ENCODE measurements at places on chromosomes 2 and 18.

DNA sequence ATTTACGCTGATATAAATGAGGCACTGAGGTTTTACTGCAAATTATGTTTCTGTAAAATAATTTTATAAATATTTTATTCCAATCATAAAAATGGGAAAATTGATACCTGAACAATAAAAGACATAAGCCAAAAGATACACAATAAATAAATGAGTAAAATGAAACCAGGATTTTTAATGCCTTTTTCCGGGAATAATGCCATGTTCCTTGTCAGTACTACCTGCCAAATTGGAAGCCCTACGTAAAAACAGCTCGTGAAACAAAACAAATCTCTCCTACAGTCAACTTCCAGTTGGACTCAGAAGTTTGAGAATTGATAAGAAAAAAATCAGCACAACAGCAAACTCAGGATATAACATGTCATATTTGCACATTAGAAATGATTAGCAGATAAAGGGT is 18.0 kb downstream of the GALNT3 start:
- no peak for DNase-seq

DNA sequence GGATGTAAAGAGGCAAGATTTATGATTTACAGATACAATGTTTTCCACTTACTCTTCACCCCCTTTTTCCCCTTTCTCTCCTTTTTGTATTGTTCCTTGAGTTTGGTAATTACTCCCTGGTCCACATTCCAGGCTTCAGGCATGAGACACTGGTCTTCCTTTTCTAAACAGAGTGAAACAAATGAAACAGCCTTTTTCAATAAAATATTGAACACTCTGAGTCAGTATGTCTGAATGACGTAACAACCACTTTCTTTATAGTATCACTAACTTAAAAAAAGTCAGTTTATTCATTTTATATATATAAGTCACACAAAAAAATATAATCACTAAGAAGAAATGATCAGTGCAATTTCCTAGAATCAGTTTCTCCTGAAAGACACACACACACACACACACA is 79.7 kb downstream of the STRN start:
- DNase-seq, result no peak

DNA sequence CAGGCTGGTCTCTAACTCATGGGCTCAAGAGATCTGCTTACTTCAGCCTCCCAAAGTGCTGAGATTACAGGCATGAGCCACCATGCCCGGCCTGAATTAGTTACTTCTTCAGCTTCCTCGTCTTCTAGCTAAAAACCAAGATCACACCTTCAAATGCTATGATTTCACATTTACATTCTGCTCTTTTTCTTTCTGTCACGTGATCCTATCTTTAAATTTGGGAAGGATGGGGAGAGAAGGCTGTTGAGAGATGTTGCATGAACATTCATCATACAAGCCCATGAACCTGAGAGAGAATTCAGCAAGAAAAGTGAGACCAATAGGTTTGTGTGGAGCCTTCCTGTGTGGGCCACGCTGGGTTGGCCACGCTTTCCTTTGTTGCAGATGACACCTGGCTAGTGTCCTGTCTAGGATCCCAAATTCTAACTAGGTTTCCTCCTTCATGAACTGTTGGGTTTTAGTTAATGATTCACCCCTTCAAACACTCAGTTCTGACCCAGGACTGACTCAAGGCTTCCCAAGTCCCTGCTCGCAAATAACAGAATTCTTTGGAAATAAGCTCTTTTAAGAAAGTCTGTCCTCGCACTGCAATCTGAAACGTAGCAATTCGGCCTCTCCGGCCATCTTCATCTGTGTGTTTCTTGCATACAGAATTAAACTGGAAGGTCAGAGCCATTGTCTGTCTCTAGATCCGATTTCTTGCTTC is 57.3 kb upstream of the CREB1 start:
- DNase-seq, result no peak

DNA sequence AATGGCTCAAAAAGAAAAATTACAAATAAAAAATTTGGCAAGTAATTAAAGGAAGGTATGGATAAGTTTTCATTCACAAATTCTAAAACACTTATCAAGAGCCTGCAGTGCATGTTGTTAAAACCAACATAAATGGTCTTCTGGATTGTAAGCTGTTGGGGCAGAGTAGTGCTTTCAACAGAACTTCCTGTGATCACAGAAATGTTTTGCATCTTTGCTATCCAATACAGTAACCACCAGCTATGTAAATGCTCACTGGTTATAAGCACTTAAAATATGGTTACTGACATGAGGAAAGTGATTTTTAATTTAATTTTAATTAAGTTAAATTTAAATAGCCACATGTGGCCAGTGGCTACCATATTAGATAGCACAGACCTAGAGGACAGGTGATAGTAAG is 133.1 kb downstream of the NBAS start:
- DNase-seq, result no peak

- DNase-seq, result no peak
Observed at GRCh38 chr18:59961070-59961469, 61.3 kb downstream of the PMAIP1 start.

GRCh38 chr18:76453057-76453561 is 41.9 kb downstream of the ZNF516 start:
- no peak for DNase-seq

GRCh38 chr2:73418343-73418742 is 32.7 kb downstream of the ALMS1 start:
- no peak for DNase-seq

- DNase-seq, result peak; percentile 86
Observed at GRCh38 chr2:218063486-218063885, 5.6 kb upstream of the RUFY4 start.

- no peak for DNase-seq
Observed at GRCh38 chr2:165699946-165700345, 94.1 kb downstream of the GALNT3 start.

DNA sequence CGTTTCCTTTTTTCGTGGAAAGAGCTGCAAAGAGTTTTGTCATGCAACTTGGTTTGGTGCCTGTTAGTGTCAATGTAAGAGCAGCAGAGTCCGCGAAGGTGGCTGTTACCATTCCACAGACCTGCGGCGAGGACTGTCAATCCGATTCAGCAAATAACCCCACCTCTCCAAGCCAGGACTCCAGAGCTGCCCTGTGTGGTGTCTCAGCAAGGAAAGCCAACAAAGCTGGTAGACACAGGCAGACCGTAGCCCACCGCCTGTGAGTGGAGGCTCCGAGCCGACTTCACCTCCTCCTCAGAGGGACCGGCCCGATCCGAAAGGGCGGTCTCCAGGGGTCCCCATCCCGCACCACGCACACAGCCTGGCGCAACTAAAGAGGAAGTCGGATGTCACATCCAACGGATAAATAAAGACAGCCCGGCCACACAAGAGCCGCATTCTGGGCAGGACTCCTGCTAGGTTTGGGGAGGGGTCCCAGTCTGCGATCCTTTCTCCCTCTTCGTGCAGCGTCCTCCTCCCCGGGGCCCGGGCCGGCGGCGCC is 819 bp downstream of the ANKRD44 start:
- DNase-seq, result peak; percentile 51

DNA sequence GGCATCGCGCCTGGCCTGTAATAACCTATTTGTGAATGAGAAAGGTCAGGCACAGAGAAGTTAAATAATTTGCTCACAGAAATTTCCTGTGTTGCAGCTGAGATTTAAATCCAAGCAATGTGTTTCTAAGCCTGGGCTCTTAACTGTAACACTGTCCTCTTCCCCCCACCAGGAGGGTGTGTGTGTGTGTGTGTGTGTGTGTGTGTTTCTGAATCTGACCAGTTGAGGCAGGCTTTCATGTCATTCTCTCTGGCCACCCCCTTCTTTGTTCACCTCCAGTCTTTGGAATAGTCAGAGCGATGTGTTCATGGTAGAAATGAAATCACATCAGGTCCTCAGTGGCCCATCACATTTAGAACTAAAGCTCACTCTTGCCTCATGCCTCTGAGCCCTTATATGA is 81.2 kb downstream of the NEDD4L start:
- DNase-seq, result no peak

GRCh38 chr2:127080226-127080937 is 26.6 kb downstream of the BIN1 start:
- no peak for DNase-seq

- no peak for DNase-seq
Observed at GRCh38 chr2:44805401-44806235, 135.9 kb upstream of the SIX3 start.

DNA sequence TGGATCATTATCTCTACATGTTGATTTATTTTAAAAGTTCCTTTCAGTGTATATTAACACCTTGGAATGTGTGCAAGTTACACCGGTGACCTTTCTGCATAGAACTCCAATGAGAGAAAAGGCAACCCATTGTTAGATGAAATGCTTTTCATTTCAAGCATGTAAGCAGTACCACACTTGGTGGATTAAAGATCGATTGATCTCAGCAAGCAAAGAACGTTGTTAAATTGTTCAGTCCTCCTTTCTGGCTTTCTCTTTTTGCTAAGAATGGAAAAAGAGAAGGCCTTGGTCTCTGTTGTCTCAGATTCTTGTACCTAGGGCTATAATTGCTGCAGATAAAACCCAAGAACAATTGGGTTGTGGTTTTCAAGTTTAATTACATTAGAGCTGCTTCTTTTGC is 843.0 kb downstream of the DPP10 start:
- DNase-seq, result no peak

DNA sequence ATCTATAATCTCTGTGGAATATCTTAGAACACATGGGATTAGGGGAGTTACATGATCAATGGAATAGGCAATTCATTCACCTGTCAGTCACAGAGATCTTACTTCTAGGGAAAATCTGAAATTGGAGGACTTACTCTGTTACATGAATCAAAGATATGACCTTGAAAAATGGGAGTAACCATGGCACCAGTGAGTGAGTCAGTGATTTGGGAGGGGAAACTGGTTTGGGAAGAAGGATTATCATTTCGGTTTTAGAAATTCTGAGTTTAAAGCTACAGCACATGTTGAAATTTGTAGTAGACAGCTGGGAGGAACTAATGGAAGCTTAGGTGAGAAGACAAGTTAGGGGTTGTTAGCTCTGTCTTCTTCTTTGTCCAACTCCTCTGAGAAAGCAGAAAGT is 153.7 kb downstream of the CAMKMT start:
- DNase-seq, result no peak

All from suppressor macrophage treated with lipopolysaccharide for 1 hour (primary cell).